ENCODE measurements at places on chromosomes 2 and 18.

DNA sequence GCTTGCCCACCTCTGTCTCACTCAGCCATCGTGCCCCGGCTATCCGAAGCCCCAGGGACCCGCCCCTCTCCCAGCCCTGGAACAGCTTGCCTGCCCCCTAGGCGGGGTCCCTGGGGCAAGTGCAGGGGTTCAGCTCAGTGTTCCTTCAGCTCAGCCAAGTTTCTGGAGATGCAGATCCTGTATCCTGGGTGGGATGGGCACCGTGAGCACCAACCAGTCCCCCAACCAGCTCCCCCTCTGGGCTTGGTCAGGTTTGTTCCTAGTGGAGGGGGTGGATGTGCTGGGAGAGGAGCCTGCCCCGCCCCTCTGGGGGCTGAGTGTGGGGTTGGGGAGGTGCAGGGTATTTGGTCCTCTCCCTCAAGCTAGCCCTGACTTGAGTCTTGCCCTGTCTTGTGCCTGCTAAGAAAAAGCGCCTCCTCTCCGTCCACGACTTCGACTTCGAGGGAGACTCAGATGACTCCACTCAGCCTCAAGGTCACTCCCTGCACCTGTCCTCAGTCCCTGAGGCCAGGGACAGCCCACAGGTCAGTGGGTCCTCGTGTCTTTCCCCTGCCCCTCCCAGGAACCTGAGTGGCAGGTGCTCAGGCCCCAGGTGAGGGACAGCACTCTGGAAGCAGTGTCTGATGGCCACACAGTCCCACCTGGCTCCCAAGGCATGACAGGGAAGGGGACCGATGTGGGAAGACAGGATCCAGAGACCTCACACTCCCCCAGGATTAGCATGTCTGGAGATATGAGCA lies 32.6 kb downstream of the MLPH start:
- no peak for DNase-seq

DNA sequence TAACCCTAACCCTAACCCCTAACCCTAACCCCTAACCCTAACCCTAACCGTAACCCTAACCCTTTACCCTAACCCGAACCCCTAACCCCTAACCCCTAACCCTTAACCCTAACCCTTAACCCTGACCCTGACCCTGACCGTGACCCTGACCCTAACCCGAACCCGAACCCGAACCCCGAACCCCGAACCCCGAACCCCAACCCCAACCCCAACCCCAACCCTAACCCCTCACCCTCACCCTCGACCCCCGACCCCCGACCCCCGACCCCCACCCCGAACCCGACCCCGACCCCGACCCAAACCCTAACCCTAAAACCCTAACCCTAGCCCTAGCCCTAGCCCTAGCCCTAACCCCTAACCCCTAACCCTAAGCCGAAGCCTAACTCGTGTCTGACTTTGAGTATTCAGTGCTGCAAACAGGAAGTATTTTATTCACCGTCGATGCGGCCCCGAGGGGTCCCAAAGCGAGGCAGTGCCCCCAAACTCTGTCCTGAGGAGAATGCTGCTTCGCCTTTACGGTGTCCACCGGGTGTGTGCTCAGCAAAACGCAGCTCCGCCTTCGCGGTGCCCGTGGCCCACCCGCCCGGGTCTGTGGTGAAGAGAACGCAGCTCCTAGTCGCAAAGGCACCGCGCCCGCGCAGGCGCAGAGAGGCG lies 36.0 kb downstream of the FAM110C start:
- no peak for DNase-seq

DNA sequence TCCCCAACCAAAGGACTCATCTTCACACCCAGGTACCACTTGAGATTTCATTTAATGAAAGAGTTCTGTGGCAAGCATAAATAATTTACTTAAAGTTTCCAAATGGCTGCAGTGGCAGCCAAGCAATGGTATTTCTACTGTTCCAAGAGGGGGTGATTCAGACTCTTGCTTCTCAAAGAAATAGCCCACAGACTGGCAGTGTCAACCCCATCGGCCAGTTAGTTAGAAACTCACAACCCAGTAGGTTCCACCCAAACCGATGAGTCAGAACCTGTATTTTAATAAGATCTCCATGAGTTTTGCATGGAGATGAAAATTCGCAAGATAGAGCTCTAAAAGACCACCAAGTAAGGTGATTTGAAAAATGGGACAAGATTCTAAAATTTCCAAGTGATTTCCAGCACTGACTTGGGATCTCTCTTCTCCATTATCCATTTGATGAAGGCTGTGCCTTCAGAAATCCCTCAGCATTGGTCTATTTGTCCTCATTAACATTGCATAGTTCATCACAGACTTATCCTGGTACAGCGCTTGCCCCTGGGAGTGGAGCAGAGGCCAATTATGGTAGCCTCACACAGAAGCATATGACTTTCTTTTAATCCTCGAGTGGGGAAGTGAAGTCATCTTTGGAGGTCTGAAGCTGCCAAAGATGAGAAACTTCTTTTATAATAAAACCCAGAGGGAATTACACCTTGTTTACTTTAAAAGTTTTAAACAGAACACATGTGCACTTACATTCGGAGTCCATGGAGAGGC lies 361.4 kb upstream of the ID2 start:
- no peak for DNase-seq

- no peak for DNase-seq
Measured at GRCh38 chr18:9429662-9429993, 45.7 kb upstream of the RALBP1 start.

GRCh38 chr2:40330096-40330495 lies 121.8 kb downstream of the SLC8A1 start:
- DNase-seq: no peak

DNA sequence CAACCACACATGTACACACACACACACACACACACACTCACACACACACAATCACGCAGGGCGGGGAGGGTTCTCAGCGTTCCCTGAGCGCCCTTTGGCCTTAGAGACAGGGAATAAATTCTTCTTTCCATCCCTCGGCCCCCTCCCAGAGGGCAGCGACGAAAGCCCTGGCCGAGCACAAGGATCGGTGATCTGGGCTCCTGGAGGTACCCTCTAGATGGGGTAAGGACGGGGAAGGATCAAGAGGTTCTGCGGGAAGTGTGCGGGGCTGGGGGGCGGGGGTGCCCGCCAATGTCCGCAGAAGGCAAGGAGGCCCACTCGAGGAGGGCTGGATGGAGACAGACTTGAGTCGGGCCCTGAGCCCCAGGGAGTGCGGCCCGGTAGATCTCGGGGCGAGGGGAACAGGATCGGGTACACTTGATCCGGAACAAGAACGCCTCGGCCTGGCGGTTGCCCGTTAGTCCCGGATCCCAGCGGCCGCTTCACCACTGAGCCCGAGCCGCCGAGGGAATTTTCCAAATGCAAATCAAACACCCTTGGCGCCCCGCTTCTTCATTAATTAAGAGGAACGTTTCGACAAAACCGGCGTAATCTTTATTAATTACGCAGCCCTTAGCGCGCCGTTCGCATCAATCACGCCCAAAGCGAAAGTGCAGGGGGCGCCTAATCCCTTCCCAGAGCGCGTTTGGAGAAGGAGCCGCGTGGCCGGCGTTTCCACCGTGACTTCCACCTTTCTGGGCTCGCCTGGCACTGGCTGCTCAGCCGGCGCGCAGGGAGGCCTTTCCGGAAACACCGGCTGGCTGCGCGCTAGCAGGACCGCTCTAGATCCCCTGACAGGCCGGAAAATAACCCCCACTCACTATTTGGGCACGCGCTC lies 7.0 kb upstream of the PAX3 start:
- no peak for DNase-seq

DNA sequence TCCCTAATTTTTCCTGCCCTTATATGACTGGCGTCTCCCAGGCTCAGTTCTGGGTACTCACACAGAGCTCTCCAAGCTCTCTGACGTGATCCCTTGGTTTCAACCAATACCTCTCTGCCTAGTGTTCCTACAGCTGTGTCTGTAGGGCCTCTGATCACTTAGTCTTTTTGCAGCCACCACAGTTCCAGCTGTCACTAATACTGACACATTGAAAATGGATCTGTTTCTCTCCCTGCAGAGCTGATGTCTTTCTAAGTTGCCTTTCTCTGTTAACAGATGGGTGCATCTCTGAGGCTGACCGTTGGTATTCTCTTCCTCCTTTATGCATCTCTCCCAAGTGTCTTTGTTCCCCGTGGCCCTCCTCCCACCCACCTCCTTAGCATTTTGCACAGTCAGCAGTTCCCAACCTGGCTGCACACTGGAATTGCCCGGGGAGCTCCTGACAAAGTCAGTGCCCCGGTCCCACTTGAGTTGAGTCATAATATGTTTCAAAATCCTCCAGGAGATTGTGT lies 62.5 kb downstream of the CERS6 start:
- no peak for DNase-seq

GRCh38 chr2:224156436-224156835 lies 117.3 kb upstream of the SERPINE2 start:
- no peak for DNase-seq

DNA sequence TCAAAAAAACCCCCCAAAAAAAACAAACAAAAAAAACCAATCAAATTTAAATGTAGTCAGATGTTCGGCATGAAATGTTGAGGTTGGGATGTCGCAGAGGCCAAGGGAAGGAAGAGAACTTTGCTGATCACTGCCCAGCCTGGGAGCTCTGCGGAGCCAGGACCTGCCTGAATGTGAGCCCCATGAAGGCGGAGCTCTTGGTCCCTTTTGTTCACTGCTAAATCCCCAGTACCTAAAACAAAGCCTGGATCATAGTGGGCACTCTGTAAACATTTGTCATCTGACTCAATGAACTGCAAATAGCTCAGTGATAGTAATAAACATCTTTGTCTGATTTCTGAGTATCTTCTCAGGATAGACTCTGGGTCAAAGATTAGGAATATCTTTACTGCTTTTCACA lies 64.0 kb downstream of the NGEF start:
- DNase-seq: no peak

- DNase-seq: no peak
Measured at GRCh38 chr2:32772638-32773447, 145.0 kb downstream of the TTC27 start.

DNA sequence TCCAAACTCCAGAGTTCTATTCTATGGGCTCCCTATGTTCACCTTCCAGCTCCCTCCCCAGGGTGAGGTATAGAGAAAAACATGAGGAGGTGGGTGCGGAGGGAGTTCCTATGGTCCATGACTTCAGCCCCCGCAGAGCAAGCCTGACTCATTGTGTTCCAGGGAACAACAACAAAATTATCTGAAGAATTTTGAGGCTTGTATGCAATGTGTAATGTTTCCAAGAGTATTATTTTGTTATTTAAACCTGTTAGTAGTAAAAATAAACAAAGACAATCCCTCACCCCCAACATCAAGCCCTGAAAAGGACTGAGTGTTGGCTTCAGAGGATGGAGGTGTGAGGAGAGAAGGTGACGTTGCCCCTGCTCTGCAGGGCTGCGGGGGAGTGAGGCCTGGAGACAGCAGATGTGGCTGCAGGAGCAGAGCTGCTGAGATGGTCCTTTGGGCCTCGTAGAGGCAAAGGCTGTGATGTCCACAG lies 29.0 kb downstream of the LAMA3 start:
- no peak for DNase-seq

GRCh38 chr2:232228332-232228731 lies 150.2 kb upstream of the ALPP start:
- DNase-seq: no peak

DNA sequence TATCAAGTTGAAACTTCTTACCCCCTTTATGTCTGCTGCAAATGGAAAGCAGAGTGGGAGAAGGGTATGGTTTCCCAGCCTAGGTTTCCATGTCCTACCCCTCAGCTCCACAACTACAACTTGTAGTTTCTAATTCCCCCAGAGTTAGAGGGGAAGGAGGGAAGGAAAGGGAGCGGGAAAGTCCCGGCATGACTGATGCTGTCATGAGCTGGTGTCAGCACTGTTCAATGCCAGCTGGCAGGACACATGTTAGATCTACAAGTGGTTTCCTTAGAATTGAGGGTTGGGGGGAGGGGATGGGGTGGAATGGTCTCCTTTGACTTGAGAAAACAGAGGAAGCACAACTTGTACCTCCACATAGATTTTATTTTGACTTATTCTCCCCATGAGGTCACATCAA lies 194.0 kb downstream of the MBD2 start:
- no peak for DNase-seq

DNA sequence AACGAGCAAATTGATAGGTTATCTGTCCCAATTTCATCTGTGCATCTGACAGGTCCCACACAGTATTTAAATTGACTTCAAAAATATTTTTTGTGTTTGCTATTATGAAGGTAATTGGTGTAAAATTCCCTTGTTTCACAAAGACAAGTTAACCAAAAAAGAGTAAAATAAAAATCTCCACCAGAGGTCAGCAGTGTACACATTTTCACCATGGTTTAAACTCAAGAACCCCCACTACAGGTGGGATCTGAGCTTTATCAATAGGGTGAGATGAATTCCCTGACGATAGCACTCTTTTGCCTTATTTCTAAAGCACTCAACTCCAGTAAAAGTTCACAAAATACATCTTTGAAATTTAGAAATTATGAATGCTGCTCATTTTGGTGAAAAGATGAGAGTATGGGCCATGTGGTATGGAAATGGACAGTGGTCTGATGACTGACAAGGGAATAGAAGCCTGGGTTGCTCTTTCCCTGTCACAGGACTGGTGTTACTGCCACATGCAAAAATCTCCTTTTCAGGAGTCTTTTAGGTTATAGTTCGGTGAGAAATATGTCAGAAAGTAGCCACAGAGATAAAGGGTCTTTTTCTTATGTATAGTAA lies 68.0 kb downstream of the SERPINB8 start:
- no peak for DNase-seq

DNA sequence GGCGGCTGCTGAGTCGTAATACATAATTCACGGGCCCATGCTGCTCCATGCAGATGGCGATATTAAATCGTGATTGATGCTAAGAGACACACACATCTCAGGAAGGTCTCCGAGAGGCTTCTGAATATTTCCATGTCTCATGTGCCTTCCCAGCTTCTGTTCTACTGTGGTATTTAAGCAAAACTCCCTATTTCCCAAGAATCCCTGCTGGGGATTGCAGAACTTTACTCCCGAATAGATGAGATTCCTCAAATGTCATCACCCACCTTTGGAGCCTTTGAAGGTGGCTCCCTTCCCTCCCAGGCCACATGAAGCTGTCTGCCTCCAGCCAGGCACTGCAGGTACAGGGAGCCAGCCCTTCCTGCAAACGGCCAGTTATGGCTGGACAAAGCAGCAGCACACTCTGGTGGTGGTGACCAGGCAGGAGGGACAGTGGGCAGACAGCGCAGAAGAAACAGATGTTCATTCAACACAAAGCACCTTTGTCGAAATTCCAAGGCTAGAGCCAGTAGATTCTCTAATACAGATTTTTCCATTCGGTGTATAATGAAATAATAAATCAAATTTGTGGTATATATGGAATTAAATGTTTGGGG lies 14.1 kb downstream of the NRP2 start:
- DNase-seq: peak; percentile 16

DNA sequence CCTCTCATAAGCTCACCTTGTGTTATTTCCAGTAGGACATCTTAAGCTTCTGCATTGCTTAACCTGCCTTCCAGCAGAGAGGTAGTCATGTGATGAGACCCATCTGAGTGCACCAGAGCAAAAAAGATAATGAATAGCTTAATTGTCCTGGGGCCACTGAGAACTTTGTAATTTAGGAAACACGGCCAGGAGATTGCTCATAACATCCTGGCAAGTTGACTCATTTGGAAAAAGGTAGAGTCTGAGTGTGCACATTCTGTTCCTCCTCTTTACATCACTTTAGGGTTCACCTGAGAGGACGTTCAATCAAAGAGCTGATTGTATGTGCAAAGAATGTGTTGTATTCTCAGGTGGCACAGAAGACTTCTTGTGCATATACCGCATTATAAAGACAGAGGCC lies 830.2 kb upstream of the SOX11 start:
- DNase-seq: no peak

GRCh38 chr18:11719621-11720020 lies 30.6 kb downstream of the GNAL start:
- DNase-seq: no peak

GRCh38 chr2:53724536-53724935 lies 43.1 kb upstream of the CHAC2 start:
- no peak for DNase-seq

GRCh38 chr2:49827366-49827765 lies 673.1 kb upstream of the FSHR start:
- DNase-seq: no peak
